ENCODE measurements at places on chromosomes 3 and 15.

DNA sequence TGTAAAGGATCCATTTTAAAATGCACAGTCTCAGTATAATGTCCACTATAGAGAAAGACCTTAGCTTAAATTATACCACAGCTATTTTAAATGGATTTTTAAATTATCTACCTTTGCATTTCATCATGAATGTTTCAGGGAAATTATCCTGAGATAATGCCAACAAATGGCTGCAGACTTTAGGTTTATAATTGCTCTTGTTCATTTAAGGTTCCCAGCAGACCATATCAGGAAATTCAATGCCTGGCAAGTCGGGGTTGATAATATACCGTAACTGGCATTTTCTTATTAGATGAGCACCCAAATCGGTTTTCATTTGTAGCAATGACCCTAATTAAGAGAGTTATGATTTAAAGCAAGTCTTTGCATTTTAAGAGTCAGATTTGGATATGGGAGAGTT, 227.1 kb upstream of the ARRDC4 start:
- DNase-seq = no peak

GRCh38 chr15:90924375-90924774, 8.0 kb downstream of the HDDC3 start:
- DNase-seq = no peak

GRCh38 chr15:41445399-41445798, 28.5 kb downstream of the RTF1 start:
- DNase-seq = no peak

GRCh38 chr3:161069511-161070251, 35.5 kb downstream of the B3GALNT1 start:
- DNase-seq = no peak

- DNase-seq = no peak
Observed at GRCh38 chr3:15148614-15149013, 49.7 kb upstream of the RBSN start.

- DNase-seq = no peak
Observed at GRCh38 chr3:100865442-100865841, 127.8 kb downstream of the ABI3BP start.

DNA sequence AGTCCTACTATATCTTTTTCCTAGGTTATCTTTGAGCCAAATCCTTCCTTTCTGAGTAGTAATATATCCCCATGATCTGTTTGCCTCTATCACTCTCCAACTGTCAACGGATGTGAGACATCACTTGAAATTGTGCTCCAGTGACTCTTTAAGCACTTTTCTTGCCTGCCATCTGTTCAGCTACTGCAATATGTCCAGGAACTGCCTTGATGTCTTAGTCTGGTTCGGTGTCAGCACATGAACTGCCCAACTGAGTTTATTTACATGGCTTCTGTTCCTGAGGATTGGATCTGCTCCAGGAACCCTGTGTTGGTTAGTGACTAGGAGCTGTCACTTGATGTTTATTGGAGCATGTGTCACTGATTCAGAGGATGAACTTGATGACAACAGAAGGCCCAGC, 116.5 kb downstream of the SLC9A9 start:
- DNase-seq = no peak

DNA sequence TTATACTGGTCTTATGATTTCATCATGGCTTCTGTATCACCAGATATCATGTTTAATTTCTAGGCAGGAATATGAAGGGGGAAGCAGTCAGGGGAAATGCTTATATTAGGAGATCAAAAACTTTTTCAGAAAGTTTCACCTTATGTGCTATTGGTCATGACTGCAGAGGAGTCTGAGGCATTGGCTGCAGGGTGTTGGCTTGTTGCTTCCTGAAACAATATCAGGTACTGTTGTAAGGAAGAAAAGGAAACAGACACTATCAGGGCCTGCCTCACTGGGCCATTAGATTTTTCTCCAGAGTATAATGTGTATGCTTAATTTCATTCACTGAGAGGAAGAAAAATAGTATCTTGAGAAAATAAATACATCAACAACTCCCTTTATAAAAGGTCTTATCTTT, 34.7 kb downstream of the LEKR1 start:
- no peak for DNase-seq

- no peak for DNase-seq
Observed at GRCh38 chr3:61138401-61138800, 112.9 kb downstream of the FHIT start.

DNA sequence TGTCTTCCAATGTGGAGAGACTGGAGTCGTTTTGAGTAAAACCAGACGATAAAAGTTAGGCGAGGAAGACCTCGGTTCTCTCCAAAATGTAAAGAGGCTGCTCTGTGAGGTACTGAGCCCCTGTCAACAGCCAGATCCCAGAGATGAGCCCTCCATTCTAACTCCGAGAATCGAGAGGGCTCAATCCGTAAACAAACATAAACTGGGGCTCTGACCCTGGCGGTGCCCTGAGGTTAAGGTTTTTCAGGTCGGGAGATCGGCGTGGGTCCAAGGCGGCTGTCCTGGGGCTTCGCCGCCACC, 417 bp downstream of the TBCCD1 start:
- DNase-seq = no peak

- DNase-seq = peak; percentile 19
Observed at GRCh38 chr3:48431224-48432029, 1.5 kb upstream of the PLXNB1 start.

DNA sequence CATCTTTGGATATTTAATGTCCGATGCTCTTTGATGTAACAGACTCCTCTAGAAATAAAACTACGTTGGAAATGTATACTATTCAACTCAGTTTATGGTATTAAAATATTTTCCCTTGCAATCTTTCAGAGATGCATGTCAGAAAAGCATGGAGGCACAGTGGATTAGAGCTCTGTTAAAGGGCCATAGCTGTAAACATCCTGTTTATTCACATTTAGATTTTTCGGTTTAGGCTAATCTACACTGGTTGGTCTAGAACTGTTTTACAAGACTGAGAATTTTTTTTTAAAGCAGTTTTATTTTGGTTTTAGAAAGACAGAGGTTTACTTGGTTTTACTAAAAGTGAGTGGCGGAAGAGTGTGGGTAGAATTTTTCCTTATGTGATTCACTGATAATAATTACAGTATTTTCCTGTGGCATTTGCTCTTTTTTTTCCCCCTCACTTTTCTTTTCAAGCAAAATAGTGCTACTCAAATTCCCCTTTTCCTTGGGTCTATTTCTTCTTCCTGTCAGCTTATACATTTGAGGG, 132.1 kb downstream of the IL1RAP start:
- no peak for DNase-seq

DNA sequence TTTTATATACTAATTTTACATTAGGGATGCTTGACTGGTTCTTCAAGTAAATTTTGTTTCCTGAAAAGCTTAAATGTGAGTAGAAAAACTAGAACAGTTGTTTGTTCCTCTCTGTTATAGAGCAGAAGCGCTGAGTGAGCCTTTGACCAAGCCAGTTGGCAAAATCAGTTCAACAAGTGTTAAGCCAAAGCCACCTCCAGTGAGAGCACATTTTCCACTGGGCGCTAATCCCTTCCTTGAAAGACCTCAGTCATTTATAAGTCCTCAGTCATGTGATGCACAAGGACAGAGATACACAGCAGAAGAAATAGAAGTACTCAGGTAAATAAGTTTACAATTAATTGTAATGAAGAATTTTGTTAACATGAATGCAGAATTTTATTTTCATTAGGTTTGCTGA, 14.6 kb downstream of the CAPN7 start:
- DNase-seq = no peak

- DNase-seq = no peak
Observed at GRCh38 chr3:46162975-46163555, 45.0 kb downstream of the CCR1 start.
